RKO (cell line): ENCODE measurements at places on chromosomes 2 and 18.

DNA sequence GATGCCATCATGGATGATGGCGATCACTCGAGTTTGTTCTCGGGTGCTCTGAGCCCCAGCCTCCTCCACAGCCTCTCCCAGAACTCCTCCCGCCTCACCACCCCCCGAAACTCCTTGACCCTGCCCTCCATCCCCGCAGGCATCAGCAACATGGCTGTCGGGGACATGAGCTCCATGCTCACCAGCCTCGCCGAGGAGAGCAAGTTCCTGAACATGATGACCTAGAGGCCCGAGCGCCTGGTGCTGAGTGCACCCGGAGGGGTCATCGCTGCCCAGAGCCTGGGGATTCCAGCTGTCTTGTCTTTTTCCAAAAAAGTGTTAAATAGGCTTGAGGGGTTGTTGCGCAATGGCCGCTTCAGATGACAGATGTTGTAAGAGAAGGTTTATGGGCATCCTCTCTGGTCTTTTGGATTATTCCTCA is 254.8 kb downstream of the GLI2 start:
- DNase-seq = no peak

- no peak for DNase-seq
These were observed 66.8 kb upstream of the FOSL2 start for GRCh38 chr2:28325567-28326468.

GRCh38 chr2:240433973-240434727 is 1.3 kb upstream of the GPC1 start:
- DNase-seq = peak; percentile 97

- no peak for DNase-seq
These were observed 174.2 kb upstream of the LHCGR start for GRCh38 chr2:48929571-48930301.

DNA sequence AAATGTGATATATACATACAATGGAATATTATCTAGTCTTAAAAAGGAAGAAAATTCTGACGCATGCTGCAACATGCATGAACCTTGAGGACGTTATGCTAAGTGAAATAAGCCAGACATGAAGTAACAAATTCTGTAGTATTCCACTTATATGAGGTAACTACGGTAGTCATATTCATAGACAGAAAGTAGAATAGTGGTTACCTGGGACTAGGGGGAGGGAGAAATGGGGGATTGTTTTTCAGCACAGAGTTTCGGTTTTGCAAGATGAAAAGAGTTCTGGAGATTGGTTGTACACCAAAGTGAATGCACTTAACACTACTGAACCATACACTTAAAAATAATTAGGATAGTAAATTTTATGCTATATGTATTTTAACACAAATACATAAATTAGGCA is 215.9 kb upstream of the FBXO11 start:
- DNase-seq = no peak

GRCh38 chr2:225041851-225042799 is at the start of gene DOCK10:
DOCK10 (minus strand) TSS chr2:225042468; CDS start chr2:225042374, 94 bp downstream.
- DNase-seq = no peak
